C1 segment of cervical spinal cord (tissue), 14 donors: ENCODE measurements at places on chromosomes 1 and 21.
A peak's percentile ranks its signal among the peaks of the same experiment; 100 is the strongest.

DNA sequence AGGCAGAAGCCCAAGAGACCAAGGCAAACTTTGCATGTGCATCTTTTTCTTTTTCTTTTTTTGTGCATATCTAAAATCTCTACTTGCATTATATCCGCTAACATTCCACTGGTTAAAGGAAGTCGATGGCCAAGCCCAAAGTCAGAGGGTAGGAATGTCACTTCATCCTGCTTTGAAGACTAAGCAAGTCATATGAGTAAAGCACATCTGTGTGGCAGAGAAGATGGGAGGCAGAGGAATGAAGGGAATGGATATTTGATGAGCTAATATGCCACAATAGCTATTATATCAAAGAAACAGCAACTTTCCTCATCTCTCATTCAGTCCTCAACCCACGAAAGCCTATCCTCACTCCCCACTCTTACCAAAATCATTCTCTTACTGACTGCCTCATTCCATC lies 59.3 kb downstream of the RNF220 start:
- no peak for DNase-seq

GRCh38 chr1:243595527-243596210 lies 254.4 kb downstream of the AKT3 start:
- no peak for DNase-seq

DNA sequence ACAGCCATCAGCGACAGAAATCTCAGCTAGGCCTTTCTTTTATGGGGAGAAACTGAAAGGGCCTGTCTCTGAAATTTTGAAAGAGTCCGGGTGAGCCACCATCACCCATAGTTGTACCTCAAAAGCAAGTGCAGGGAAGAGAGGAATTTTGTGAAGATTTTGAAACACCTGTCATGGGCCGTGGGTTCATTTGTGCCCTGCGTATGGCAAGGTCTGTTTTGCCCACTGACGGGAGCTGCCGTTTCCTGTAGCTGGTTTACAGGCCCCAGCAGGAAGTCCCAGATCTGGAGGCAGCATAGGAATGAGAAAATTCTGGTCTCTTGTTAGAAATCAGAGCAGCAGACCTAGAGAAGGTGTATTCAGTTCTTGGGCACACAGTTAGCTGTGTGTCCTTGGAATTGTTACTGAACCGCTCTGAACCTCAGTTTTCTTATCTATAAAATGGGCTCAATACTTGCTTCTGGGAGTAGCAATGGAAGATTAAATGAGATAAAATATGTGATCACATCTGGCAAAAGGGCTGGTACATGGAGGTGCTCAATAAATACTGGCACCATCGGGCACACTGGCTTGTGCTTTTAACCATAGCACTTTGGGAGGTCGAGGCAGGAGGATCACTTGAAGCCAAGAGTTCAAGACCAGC lies 52.5 kb downstream of the MAN1C1 start:
- no peak for DNase-seq

GRCh38 chr1:29180497-29181412 lies 945 bp downstream of the SRSF4 start:
- no peak for DNase-seq

DNA sequence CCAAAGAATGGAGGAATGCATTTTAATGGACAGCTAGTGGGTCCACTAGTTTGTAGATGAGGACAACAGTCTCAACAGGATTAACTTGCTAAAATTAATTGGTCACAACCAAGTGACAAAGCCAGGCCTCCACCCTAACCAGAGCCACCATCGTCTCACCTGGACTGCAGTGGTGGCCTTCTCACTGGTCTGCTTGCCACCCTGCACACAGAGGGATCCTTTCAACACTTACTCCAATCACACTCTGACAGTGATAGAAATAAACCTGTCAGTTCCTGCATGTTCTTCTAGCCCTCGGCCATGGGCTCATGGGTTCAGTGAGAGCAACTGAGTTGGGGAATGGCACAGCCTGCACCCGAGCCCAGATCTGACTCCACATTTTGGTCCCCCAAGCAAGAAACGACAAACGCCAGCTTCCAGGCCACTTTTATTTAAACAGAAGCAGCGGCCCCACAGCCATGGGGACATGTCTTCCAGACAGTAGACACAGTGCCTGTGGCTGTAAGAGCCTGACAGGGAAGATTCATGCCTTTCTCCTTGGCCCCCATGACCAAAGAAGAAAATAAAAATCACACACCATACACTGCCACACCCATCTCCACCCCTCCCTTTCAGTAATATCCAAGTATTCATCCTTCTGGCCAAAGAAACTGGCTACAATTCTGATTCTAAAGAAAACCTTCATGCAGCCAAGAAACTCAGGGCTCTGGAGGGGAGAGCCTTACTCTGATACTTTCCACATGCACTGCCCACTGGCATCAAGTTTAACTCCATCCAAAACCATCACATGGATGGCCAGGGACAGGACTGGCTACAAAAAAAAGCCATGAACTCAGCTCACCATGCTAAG lies 37.6 kb downstream of the DHCR24 start:
- DNase-seq = no peak

DNA sequence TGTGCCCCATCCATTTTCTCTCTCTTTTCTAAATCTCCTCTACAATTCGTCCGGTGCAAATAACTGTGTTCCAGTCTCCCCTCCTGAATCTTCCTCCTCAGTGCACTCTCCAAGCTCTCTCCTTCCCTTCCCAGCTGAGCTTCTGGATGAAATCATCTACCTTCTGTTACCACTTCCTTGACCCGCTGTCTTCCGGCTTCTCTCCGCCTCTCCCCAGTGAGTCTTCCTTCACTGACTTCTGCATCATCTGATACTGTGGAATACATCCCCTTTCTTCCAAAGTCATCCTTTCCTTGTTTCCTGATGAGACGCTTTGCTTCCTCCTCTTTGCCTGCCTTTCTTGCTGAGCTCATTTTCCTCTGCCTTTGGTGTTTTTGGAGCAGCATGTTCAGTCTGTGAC lies 96.9 kb downstream of the MAB21L3 start:
- no peak for DNase-seq

- no peak for DNase-seq
Observed at GRCh38 chr21:46229923-46230260, 1.3 kb upstream of the LSS start.

DNA sequence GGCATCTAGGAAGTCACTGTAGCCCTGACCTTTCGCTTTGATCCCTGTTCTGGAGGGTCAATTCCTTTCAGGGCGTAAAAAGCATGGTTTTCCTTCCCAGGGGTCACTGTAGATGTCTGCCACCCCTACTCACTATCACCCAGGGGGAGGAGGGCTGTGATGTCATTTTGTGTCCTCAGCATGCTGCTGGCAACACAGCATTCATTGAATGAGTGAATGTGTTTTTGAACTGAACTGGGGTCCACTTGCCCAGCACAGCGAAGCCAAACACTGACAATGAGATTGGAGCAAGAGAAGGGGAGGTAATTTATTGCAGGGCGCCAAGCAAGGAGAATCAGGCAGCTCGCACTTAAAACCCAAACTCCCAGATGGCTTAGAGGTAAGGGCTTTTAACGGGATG lies 78.2 kb upstream of the PGBD5 start:
- DNase-seq = no peak

DNA sequence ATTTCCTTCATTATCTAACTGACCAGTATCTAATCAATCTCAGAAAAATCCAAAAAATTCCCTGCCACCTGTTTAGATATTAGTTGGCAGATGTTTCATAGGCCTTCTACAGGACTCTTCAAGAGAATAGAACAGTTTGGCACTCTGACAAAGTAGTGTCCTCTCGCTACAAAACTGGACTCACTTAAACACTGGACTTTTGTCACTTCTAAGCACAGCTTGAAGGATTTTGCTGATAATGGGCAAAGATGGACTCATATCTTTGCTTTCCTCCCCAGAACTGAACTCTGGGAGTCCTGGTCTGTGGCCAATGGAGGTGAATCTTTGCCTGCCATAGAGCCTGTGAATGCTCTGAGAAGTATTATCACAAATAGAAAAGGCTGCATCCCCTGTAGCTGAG lies 58.2 kb upstream of the ZNF326 start:
- no peak for DNase-seq

DNA sequence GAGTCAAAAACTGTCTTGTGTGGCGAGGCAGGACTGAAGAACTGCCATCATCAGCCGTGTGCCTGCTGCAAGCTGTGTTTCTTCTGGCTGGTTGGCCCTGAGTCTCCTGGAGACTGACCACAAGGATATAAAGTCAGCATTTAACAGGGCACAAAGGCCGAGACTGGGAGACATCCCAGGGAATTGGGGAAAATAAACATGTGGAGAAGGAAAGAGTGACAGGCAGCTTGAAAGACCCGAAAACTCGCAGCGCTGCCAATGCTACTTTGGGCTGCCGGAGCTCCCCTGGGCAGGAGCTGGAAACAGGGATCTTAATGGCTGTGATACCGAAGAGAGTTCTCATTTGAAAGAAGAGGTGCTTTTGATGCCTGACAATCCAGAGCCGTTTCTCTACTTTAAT lies 125.3 kb upstream of the HMGB4 start:
- DNase-seq = no peak

DNA sequence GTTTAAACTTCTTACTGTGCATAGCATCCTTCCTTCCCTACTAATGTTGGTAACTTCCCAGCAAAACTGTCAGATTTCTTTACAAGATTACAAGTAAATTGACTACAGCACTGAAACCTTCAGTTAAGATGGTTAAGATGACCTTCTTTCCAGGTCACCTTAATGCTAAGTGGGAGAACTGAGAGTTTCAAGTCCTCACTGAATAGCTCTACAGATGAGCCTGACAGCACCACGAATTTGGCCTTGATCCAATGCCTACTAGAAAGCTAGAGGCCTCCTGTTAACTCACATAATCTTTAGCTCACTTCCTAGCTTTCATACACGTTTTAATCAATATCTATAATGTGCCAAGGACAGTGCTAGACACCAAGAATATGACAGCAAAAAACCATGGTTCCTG lies 276.0 kb upstream of the PLD5 start:
- no peak for DNase-seq

GRCh38 chr1:92820551-92820950 lies 11.3 kb upstream of the RPL5 start:
- no peak for DNase-seq

DNA sequence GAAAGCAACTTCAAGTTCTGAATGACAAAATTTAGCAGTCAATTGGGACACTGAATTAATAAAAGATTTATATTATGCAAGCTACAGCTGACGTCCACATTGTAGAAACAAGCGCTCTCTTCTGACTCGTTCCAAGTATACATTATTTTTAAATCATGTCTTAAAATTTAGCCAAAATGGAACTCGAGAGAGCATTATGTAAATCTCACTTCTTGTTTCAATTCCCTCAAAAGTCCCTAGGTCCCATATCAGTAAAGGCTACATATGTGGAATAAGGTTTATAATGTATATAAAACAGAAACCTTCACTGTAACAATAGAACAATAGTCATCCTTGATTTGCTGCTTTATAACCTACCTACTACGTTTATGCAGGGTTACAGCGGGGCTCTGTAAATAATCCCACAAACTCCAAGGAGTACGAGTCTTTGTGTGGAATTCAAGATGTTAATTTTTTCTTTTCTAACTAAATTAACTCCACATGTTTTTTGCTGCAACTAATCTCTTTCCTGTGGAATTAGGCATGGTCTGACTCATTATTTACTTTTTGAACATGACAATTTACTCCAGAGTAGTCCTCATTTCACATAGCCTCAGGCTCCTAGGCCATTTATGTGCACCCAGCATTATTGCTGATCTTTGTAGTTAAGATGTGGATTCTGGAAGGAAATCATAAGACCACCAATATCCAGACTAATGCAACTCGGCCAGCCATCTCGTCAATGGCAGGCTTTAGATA lies 785.1 kb downstream of the LTN1 start:
- DNase-seq = no peak

- no peak for DNase-seq
Observed at GRCh38 chr1:151520359-151520758, 9.2 kb downstream of the CGN start.

DNA sequence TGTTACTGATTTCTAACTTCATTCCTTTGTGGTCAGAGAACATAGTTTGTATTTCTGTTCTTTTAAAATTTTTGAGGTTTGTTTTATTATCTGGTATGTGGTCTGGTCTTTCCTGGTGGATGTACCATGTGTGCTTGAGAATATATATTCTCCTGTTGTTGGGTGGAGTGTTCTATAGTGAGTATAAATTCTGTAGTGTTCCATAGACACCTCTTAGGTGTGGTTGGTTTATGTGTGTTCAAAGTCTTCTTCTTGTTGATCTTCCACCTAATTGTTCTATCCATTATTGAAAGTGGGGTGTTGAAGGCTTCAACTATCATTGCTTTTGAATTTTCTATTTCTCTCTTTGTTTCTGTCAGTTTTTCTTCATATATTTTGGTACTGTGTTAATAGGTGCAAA lies 20.1 kb downstream of the PPP2R5A start:
- no peak for DNase-seq

DNA sequence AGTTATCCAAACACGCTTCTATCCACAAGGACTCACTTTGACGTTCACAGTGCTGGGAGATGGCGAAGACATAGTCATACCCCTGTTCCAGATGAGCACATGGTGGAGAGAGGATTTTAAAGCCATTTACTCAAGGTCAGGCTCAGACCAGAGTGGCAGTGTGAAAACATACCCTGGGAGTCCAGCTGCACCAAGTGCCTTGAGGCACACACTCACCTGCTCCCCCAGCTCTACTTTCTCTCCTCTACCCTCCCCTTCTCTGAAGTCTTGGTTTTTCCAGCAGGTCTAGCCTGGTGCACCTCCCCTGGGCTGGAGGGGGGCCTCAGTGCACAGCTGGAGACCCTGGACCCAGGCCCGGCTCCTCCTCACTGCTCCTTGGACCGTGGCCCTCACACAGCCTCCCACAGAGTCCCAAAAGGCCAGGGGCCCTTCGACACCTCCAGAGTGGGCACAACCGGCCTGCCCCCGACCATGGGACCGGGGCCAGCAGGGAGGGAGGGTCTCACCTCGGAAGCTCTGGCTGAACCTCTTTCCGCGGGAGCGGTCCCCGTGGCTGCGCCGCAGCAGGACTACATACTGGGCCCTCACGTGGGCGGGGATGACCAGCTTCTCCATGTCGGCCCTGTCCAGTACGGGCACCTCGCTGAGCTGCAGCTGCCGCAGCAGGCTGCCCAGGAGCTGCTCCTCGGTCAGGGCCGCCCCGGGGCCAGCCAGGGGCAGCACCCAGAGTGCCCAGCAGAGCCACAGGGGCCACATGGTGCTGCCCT lies 452 bp downstream of the LEFTY2 start:
- DNase-seq = no peak

GRCh38 chr1:53957194-53957818 lies 11.2 kb downstream of the LRRC42 start:
- no peak for DNase-seq

- DNase-seq = no peak
Observed at GRCh38 chr1:94929351-94930217, 2.7 kb upstream of the CNN3 start.

- peak; percentile 43 for DNase-seq
Observed at GRCh38 chr1:206909161-206909882, 12.1 kb downstream of the IL24 start.
